ENCODE measurements at places on chromosomes 7 and 10. TPM values are rescaled to one million over a fixed set of nuclear protein-coding genes. Genes with fewer than 3 reads are reported as not detected.

- DNase-seq = no peak
Observed at GRCh38 chr7:102436118-102436517, 2.7 kb downstream of the ORAI2 start.

DNA sequence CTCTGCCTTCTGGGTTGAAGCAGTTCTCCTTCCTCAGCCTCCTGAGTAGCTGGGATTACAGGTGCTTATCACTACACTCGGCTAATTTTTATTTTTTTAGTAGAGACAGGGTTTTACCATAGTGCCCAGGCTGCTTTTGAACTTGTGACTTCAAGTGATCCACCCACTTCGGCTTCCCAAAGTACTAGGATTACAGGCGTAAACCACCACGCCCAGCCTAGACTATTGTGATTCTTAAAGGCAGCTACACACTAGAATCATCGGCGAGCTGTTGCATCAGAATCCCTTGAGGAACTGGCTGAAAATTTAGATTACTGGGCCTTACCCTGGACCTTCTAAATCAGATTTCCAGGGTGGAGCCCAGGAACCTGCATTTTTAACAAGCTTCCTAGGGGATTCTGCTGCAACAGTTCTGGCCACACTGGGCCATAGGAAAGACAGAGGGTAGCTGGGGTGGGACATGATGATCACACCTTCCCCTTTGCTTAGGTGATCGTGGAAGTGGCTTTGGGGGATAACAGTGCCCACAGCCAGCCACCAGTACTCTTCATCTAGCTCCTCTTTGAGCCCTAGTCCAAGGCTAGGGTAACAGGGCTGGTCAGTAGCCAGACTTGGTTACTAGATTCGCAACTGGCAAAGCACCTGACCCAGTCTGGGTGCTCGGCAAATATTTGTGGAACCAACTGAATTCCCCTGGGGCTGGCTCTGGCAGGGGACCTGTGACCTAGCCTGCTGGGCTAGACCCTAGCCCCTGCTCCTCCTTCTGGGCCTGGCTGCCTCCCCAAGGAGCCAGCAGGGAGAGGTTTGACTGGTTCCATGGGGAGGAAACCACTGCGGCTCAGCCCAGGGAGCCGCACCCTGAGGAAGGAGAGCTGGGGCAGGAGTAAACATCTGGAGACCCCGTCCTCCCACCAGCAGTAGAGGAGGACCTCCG is 67.1 kb upstream of the DUSP5 start:
- DNase-seq = no peak

GRCh38 chr7:29228289-29229011 is 33.9 kb downstream of the CHN2 start:
- no peak for DNase-seq

- DNase-seq = no peak
Observed at GRCh38 chr7:25831831-25832411, 320.1 kb upstream of the NFE2L3 start.

- DNase-seq = no peak
Observed at GRCh38 chr10:79253704-79254103, 93.6 kb upstream of the PPIF start.

DNA sequence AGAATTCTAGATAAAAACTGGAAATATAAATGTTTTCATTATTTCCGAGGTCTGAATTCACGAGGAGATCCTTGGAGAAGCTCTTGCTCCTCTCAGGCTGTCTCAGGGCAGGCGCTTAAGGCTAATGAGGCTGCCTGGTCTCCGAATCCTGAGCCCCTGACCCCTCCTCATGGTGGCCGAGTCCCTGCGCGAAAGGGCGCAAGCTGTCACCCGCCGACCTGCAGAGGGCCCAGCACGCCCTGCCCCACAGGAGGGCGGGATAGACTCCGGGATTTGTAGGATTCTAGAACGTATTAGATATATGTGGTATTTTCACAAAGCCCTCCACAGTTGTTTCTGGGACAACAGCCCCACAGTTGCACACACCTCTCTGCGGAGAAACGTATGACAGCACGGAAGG is 284.1 kb downstream of the ABCA13 start:
- DNase-seq = no peak

DNA sequence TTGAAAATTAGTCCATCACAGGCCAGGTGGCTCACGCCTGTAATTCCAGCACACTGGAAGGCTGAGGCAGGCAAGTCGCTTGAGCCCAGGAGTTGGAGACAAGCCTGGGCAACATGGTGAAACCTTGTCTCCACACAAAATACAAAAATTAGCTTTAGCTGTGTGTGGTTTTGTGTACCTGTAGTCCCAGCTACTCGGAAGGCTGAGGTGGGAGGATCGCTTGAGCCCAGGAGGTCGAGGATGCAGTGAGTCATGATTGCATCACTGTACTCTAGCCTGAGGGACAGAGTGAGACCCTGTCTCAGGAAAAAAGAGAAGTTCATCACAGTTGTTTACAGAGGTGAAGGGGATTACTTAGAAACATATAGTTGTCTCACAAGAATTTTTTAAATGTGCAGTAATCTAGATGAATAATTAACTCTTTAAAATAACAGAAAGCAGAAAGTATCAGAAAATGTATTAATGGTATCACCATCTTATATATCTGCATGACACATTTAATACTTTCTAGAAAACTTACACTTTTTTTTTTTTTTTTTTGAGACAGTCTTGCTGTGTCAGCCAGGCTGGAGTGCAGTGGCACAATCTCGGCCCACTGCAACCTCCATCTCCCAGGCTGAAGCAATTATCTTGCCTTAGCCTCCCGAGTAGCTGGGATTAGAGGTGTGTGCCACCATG is 8.9 kb downstream of the LCOR start:
- no peak for DNase-seq

GRCh38 chr7:92763636-92764423 is 72.5 kb downstream of the CDK6 start:
- DNase-seq = no peak

- no peak for DNase-seq
Observed at GRCh38 chr10:121594623-121595350, 3.5 kb downstream of the FGFR2 start.

- no peak for DNase-seq
Observed at GRCh38 chr7:144820552-144820951, 15.3 kb downstream of the TPK1 start.

- no peak for DNase-seq
Observed at GRCh38 chr7:150938566-150938965, 39.6 kb downstream of the KCNH2 start.

DNA sequence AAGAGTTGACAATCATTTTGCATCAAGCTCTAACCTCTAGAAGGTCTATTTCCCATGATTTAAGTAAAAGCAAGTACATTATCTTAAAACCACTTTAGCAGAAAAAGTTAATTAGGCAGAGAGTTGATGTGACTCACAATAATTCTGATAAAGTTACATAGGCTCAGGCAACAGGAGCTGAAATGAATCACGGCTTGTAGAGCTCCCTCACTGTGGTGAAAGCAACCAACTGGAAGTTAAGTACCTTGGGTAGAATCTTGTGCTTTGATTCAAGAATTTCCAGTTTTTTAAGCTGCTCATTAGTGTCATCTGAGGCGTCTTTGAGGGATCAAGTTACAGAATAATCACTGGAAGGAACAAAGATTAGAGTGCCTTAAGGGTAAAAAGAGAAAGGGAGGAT is 68.9 kb upstream of the NFE2L3 start:
- DNase-seq = no peak

DNA sequence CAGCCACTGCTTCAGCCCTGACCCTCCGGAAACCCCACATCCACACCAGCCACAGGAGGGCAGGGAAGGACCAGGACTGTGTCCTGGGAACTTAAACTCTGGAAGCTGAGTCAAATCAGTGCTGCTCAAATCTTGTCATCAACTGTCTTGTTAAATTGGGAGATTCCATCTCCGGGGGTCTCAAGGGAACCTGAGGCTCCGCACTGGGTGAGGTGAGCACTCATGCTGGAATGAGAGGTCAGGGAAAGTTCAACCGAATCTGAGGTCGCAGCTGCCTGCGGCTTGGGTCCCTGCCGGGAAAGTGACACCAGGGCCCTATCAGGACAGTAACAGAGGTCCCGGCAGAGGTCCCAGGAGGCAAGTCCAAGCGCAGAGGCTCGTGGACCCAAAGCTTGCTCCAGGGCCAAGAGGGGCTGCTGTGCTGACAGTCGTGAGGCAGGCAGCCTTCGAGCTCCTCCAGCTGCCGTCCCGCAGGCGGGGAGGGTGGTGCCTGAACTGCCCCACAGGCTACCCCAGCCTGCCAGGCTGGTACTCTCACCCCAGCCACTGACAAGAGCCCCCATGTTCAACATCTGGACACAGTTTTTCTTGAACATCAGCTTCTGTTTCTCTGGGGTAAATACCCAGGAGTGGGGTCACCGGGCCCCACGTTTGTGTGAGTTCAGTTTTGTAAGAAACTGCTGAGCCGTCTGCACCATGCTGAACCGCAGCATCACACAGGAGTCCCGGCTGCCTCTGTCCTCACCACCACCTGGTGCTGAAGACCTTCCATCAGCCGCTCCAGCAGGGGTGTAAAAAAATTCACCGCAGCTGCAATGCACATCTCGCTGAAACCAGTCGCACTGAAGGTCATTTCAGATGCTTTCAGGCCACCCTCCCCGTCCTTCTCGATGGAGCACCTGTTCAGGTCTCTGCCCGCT is 101.0 kb downstream of the DIP2C start:
- no peak for DNase-seq

CPA4 gene
- 1.0 TPM for total RNA-seq
